ENCODE measurements at places on chromosomes 3 and 15.
A peak's percentile ranks its signal among the peaks of the same experiment; 100 is the strongest.

DNA sequence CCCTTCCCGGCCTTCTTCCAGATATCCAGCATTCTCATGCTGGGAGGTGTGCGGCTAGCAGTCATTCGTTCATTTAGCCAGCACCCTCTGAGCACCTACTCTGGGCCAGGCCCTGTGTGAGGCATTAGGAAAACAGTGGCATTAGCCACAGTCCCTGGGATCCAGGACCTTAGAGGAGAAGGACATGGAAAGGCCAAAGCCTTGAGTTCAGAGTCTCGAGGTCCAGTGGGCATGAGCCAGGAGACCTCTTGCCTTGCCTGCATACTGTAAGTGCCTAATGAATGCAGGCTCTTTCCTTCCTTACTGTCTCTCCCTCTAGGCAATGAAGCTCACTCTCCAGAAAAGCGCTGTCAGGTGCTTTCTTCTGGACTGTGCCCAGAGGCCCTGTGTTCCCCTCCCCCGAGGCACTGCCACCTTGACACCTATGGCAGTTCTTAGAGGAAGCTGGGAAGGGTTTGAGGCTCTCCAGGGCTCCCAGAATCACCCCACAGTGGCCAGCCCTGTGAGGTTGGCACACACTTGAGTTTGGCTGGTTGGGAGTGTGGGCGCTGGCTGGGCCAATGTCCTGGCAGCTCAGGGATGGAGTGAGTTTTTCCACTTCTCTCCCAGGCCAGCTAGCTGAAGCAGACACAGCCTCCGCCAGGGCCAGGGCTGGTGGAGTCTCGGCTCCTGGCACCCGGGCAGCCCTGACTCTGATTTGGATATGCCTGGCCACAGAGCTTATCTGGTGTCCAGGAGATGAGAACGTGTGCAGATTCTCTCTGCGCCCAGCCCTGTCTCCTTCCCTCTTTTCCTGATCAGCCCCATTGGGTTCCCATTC lies 5.4 kb downstream of the CORO2B start:
- no peak for DNase-seq

GRCh38 chr3:113461488-113461887 lies 20.2 kb upstream of the CFAP44 start:
- no peak for DNase-seq

- DNase-seq, result no peak
These were observed 44.2 kb upstream of the ONECUT1 start for GRCh38 chr15:52834379-52834778.

- DNase-seq, result no peak
These were observed 197.7 kb downstream of the FNDC3B start for GRCh38 chr3:172236771-172237742.

GRCh38 chr3:179260949-179261765 lies 10.2 kb upstream of the KCNMB3 start:
- peak; percentile 52 for DNase-seq

DNA sequence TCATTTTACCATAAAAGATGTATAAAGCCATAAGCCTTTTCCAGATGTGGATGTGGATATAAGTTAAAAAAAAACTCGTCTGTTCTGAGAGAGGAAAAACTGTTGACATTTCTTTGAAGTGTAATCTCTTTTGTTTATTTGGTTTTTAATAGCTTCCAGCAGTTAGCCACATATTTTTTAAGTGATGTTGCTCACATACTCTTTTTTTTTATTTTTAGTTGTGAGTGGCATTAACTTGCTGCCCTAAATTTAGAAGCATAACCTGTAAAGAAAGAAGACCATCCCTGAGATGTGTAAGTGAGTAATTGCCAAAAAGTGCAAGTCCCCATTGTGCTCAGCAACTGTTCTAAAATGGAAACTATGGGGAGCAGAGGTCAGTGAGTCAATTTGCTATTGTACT lies 415.9 kb upstream of the MDFIC2 start:
- no peak for DNase-seq

GRCh38 chr3:4693620-4694019 lies 200.5 kb downstream of the ITPR1 start:
- DNase-seq, result no peak

- no peak for DNase-seq
These were observed 42.9 kb downstream of the SIDT1 start for GRCh38 chr3:113575206-113575605.

GRCh38 chr3:103512595-103512994 lies 1077.8 kb downstream of the ZPLD1 start:
- no peak for DNase-seq

GRCh38 chr15:22831473-22831872 lies 7.0 kb upstream of the NIPA2 start:
- DNase-seq, result no peak

DNA sequence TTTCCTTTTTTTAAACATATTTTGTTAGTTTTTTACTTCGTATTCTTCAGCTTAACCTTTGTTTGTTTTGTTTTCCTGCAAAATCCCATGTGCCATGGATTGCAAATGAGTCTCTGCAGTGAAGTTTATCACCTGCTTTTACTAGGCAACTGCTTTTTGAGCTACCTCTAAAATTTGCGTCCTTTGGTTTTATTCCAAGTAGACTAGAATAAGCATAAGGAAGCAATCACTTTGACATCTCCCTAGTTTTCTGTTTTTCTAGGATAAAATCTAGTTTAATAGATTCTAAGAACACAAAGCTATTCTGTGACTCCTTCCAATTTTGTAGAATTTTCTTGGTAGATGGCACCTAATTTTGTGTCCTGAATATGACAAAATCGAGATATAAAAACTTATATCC lies 1059.2 kb downstream of the OTOL1 start:
- no peak for DNase-seq

- DNase-seq, result no peak
These were observed 13.5 kb upstream of the GRAMD1C start for GRCh38 chr3:113825090-113825489.

DNA sequence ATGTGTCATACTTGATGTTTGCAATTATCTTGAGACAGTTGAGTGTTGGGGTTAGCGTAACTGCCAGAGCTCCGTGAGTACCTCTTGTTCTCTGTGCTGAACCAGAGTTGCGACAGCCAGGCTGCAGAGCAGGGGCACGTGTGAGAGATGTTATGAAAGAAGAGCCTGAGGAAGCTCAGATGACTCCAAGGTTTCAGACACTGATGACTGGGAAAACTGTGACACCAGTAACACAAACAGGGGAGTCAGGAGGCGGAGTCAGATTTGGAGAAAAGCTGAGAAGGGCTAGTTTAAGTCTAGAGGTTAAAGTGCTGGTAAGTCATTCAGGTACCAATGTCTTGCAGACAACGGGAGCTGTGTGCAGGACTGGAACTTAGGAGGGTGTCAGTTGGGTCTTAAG lies 45.0 kb downstream of the BLM start:
- no peak for DNase-seq

DNA sequence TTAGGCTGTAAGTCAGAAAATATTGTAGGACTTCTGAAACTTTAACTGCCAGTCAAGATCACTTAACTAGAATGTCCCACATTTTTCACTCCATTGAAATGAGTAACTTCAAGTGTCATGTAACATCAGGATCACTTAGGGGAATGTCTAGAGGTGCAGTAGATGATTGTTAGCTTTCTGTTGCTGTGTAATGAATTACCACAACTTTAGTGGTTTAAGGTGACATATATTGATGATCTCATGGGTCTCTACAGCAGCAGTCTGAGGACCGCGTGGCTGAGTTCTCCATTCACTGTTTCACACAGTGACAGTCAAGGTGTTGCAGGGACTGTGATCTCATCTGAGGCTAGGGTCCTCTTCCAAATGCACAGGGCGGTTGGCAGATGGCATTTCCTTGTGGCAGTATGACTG lies 82.7 kb downstream of the SLC25A26 start:
- peak; percentile 32 for DNase-seq

- no peak for DNase-seq
These were observed 28.5 kb downstream of the SCG5 start for GRCh38 chr15:32669896-32670611.

Data from stimulated activated CD4-positive, alpha-beta T cell treated with anti-CD3 and anti-CD28 coated beads, Interleukin-4, amount 100 ng/mL, for 48 hours (primary cell).